ENCODE measurements at places on chromosomes 6 and 20. TPM values are rescaled to one million over a fixed set of nuclear protein-coding genes. Genes with fewer than 3 reads are reported as not detected.

CTSA gene
- total RNA-seq: 57.5 TPM

CPNE5 gene
- total RNA-seq: 2.4 TPM

VSX1 gene
- total RNA-seq: not detected

NNAT gene
- not detected for total RNA-seq

ZNF341 gene
- total RNA-seq: 4.4 TPM

GLP1R gene
- total RNA-seq: not detected

OSBPL2 gene
- 37.3 TPM for total RNA-seq

ULBP2 gene
- total RNA-seq: 3.4 TPM

TGM2 gene
- 0.10 TPM for total RNA-seq

KIF6 gene
- not detected for total RNA-seq

ULBP3 gene
- total RNA-seq: 1.8 TPM

RPP21 gene
- 37.7 TPM for total RNA-seq

OXT gene
- total RNA-seq: 0.51 TPM

BPI gene
- not detected for total RNA-seq

SLC22A16 gene
- not detected for total RNA-seq

GRM1 gene
- not detected for total RNA-seq

GSTA1 gene
- not detected for total RNA-seq

ATG5 gene
- 25.3 TPM for total RNA-seq

CCND3 gene
- 369 TPM for total RNA-seq

HEY2 gene
- not detected for total RNA-seq

C4B gene
- total RNA-seq: 3.5 TPM

MMP24 gene
- not detected for total RNA-seq

ABHD16B gene
- total RNA-seq: not detected

ADGRF4 gene
- not detected for total RNA-seq

INSM1 gene
- not detected for total RNA-seq

NKAPL gene
- 0.20 TPM for total RNA-seq

RNF146 gene
- total RNA-seq: 26.2 TPM

MYLK4 gene
- 0.26 TPM for total RNA-seq

ARMH2 gene
- total RNA-seq: 2.6 TPM

ADTRP gene
- 11.3 TPM for total RNA-seq

PLN gene
- not detected for total RNA-seq

MYMX gene
- not detected for total RNA-seq

RAET1L gene
- not detected for total RNA-seq

Data from activated naive CD4-positive, alpha-beta T cell treated with anti-CD3 and anti-CD28 coated beads, Interleukin-2, amount 10 ng/mL, durations not matched to agents 5 hours and 36 hours (primary cell).